RWPE2 (cell line): ENCODE measurements at places on chromosomes 2 and 18.

DNA sequence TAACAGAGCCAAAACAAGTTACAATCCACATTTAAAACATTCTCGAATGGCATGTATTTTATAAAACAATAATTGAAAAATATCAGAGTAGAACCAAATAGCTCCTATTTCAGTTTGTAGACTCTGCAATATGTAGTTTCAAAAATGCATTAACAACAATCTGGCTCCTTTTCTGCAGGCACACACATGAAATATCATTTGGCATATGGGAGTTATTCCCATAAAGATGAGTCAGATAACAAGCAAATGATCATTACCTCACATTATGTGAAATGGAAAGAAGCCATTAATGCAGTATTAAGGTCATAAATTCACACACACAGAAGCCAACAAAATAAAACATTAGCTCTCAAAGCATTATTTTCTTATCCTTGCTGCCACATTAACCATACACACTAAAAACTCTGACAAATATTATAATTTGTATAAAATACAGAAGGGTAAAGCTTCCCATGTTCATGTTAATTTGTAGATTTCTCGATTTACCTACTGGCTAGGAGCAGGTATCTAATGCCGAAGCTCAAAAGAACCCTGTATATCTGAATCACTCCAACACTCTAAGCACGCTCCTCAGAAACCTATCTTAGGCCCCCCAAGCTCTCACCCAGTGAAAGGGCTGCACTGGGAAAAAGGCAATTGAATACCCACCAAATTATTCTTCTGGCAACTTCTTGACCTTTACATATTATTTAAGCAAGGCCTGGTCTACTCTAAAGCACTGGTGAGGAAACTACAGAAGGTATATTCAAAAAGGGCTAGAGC, 13.8 kb downstream of the NBAS start:
- no peak for DNase-seq

DNA sequence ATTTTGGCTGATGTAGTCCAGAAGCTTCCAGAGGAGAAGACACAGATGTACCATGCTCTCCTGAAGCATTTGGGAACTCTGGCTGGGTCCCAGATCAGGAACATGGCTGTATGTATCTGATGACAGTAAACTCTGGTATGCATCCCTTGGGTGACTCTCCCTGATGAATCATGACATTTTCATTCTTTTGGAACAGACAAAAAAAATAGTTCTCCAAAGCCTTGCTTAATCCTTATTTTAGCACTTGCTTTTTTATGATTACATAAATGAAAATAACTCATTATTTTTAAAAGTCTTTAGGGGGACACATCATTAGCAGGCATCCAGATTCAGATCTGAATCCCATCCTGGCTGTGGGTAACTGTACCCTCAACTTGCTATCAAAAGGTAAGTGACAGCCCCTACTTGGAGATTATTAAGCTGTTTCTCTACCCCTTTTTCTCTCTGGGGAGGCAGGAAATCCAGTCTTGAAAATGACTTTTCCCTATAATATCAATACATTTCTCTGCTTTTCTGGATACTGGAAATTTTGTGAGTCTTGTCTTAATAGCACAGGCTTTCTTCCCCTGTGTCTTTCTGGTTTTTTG, 23.3 kb downstream of the AOX1 start:
- no peak for DNase-seq

DNA sequence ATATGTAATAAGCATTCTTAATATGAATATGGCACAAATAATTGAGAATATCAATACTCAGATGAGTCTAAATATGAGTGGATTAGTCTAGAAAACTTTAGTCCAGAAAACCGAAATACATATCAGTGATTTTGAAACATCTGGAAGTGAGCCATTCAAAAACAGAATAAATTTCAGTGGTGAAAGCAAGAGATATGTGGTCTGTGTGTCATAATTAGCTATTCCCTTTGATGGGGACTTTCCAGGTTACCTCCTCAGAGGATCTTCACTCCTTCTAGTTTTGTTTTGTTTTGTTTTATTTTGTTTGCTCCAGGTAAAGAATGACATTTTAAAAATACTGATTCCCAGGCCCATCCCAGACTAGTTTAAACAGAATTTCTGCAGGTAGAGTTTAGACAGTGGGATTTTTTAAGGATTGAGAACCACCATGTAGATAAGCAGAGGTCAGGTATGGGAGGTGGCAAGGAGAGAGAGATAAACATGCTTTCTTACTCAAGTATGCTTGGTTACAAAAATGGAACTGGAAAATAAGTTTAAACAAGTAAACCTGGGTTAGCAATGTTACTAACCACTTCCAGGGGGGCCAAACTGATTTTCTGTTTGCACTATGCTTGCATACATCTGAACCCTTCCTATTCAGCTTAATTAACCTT, 70.7 kb downstream of the NABP1 start:
- no peak for DNase-seq

GRCh38 chr2:109613081-109613921, 465 bp downstream of the SEPTIN10 start:
- DNase-seq: no peak

- no peak for DNase-seq
These were observed 64.4 kb upstream of the LYPD6B start for GRCh38 chr2:148974095-148974494.

- DNase-seq: no peak
These were observed 68.0 kb upstream of the CABLES1 start for GRCh38 chr18:23067236-23067635.

- no peak for DNase-seq
These were observed 71.6 kb downstream of the UBE2E3 start for GRCh38 chr2:181051861-181052522.

DNA sequence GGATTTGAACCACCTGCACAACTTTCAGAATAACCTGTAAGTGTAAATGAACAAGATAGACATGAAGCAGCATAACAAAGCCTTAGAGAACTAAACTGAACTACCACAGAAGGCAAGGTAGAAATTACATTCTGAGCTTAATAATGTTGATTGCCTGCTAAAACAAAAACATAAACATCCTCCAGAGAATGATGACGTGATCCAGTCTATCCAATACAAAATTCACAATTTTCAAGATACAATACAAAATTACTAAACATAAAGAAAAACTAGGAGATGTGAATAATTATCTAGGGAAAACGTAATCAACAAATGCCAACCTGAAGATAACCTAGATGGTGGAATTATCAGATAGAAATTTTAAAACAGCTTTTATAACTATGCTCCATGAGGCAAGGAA, 40.7 kb upstream of the EGR4 start:
- DNase-seq: no peak

- no peak for DNase-seq
These were observed 33.2 kb upstream of the EFHD1 start for GRCh38 chr2:232600053-232600773.

- DNase-seq: no peak
These were observed 60.3 kb upstream of the RPL31 start for GRCh38 chr2:100941646-100942240.

GRCh38 chr2:231720292-231720986, 12.1 kb downstream of the PTMA start:
- no peak for DNase-seq

DNA sequence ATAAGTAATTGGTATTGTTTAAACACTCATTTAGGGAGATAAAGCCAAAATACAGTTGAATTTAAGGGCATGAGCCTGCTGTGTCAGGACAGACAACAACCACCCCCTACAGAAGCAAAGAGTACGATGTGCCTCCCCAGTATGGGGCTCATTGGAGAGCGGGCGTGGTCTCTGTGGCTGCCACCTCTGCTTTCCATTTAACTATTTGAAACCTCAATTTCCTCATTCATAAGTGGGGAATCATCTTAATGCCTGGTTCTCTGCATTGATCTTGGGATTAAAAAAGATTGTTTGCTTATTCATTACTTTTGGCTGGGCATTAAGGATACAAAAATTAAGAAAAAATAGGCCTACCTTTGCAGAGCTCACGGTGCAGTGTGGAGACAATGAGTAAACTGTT, 21.4 kb downstream of the KCNS3 start:
- no peak for DNase-seq

- peak; percentile 25 for DNase-seq
These were observed 2.3 kb downstream of the ECEL1 start for GRCh38 chr2:232485348-232485756.

DNA sequence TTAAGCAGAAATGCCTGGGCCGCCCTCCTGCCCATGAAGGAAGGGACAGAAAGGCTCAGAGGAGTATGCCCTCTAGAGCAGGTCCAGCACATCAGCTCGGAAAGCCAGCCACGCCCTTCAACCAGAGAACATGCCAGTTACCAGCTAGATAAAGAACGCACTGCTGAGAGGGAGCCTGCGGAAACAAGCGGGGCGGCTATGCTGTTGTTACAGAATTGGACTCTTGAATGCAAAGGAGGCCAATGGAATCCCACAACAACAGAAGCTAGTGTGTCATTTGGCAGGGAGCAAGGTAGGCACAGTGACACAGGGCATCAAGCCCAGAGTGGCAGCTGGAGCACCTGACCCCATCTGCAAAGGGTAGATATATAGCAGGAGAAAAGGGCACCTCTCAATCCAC, 242.9 kb upstream of the ID2 start:
- no peak for DNase-seq

DNA sequence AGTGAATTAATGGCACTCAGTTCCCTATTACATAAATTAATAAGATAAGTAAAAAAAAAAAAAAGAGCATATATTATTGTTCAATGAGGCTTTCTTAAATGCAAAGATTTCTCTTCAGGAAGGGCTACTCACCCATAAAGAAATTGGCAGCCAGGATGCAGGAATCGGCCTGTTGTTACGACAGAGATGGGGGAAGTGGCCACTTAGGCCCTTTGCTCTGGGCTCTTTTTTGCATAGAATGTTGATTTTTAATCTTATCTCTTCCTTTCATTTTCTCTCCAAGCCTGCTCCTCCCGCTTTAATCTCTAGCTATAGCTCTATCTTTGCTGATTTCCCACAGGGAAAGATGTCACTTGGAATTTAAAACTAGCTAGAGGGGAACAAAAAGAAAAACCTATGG, 391.8 kb upstream of the CRIM1 start:
- DNase-seq: no peak
